ENCODE measurements at places on chromosomes 1 and 21. TPM values are rescaled to one million over a fixed set of nuclear protein-coding genes. Genes with fewer than 3 reads are reported as not detected.

- DNase-seq, result no peak
These were observed 1338.7 kb upstream of the ADGRL2 start for GRCh38 chr1:80462006-80462405.

DNA sequence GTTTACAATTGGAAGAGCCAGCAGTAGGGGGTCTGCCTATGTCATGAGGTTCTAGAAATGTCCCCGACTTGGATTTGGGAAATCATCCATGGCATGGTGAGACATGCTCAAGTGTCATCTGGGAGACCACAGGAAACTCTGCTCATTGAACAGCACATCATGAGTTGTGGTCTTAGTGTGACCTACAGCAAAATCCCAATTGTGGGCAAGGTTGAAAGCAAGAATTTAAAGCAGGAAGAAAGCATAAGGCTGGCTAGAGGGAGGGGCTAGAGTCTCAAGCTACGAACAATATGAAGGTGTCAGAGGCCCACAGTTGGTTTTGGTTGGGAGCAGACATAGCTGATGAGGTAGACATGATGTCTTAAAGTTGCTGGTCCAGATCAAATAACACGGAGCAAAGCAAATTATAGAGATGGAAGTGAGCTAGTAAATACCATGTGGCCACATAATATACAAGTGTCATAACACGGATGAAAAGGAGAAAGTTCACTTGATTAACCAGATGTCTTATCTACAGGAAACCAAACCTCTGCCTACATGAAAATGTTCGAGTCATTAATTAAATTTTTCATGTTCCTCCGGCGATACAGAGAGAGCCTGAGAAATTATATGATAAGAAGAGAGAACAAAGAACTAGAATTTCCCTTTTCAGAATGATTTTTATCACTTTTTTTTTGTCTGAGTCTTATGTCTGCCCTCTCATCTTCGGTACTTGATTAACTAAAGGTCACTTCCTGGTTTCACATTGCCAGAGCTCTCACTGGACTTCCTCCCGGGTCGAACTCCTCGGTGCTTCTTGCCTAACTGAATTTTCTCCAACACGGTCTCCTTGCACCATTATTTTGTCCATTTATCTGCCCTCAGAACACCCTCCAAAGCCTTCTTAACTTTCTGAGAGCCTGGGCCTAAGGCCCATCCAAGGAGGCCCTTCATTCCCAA is 67.5 kb upstream of the DUSP10 start:
- no peak for DNase-seq

DNA sequence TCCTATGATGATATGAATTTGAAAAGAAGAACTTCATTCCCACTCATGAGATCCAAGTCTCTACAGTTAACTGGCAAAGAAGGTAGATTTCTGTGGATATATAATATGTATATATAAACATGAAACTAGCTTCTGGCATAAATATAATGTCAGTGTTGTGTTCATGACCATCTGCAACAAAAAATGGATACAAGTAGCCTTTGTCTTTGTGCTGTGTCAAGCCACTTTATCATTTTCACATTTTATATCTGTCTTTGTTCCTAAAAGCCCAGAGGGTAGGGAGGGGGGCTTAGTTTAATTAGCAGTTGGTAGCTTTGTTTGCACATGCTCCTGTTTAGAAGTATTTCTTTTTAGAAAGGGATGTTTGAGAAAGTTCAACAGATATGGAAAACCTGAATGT is 56.2 kb upstream of the FASLG start:
- no peak for DNase-seq

Gene DIP2A
- 39.6 TPM for total RNA-seq

GRCh38 chr1:204089044-204089751 is 16.3 kb downstream of the SOX13 start:
- DNase-seq, result peak; percentile 36

- DNase-seq, result no peak
These were observed 109.8 kb downstream of the C1orf94 start for GRCh38 chr1:34286511-34286910.

Data from MCF 10A (cell line).